Stimulated activated CD8-positive, alpha-beta memory T cell treated with anti-CD3 and anti-CD28 coated beads, Interleukin-7, amount 100 ng/mL, for 1 hour (primary cell): ENCODE measurements at places on chromosomes 7 and 10.

DNA sequence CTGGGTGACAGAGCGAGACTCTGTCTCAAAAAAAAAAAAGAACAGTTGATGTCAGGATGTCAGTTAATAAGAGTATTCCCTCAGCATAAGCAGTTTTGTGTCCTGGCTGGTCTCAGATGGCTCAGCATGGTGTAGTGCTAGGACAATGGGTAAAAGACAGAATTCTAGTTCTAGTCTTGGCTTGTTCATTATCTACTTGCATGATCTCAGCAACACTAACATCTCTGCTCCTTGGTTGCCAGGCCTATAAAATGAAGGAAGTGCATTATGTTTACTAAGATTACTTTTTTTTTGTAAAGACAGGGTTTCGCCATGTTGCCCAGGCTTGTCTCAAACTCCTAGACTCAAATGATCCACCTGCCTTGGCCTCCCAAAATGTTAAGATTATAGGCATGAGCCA is 84.3 kb upstream of the SP8 start:
- DNase-seq, result no peak

GRCh38 chr10:128377988-128378387 is 251.8 kb upstream of the MKI67 start:
- DNase-seq, result no peak

- DNase-seq, result no peak
Measured at GRCh38 chr10:24664991-24665390, 58.7 kb downstream of the ARHGAP21 start.

DNA sequence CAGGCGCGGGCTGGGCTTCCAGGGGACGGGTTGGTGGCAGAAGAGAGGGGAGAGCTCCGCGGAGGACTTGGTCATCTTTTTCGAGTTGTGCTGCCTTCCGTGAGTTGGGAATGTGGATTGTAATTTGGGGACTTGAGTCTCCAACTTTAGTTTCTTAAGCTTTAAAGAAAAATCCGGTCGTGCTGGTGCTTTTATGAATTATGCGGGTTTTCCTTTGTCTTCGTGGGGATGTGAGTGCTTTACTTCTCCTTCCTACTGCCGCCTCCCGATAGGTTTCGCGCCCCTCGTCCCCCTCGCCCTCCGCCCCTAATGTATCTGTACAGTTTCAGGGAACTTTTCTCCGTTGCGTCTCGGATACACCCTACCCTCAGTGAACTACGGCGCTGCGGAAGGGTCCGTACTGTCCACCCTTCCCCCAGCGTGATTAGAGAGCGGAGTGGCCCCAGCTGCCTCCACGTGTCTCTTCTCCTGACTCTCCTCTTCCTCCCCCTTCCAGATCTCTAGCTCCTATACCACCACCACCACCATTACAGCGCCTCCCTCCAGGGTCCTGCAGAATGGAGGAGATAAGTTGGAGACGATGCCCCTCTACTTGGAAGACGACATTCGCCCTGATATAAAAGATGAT is 649 bp downstream of the SCD start:
- no peak for DNase-seq

GRCh38 chr10:7170626-7171322 is 240.1 kb downstream of the SFMBT2 start:
- DNase-seq, result no peak

DNA sequence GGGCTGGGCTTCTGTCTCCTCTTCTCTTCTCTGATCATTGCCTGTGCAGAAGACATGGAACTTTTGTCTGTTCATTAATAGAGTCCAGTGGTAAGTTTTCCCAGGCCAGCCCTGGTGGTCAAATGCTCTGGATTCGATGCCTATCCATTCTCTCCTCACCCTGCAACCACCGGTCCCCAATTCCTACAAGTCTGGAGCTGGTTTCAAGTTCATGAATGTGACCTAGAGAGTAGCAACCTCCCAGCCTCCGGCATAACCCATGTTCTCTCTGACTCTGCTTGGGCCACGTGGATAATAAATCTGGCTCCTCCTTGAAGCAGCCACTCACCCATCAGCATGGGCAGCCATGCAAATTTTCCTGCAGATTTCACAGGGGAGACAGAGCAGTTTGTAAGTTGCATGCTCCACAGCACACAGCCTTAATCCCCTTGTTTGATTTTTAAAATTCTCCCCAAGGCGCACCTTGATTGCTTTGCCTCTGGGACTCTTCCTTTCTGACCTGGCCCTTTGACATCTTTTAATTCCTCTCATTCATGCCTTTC is 37.3 kb upstream of the PDZD8 start:
- DNase-seq, result no peak

DNA sequence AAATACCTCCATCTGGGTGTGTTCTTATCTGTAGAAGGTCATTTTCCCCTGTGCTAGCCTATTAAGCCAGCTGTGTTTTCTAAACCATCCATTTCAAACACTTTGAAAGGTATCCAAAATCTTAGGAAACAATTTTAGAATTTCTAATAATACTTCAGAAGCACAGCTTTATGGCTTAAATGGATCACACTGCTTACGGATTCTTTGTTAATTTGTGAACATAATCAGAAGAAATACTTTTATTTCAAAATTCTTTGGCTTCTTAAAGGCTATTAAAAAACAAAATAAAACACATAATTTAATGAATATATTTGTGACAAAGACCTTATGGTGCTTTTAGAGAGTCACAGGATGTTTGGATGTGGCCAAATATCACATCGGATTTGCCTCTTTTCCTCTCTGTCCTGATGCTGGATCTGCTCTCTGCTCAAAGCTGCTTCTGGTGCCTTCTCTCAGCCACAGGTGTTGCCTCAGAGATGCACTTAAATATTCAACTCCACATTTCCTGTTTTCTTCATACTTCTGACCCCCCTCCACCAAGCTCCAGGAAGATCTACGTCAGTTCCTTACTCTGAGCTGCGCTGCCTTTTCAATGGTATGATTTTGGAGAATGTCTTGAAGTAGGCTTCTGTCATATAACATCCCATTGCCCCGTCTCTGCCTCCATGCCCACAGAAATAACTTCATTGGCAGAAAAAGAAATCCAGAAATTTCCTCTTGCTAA is 230.6 kb downstream of the MLLT10 start:
- DNase-seq, result no peak

DNA sequence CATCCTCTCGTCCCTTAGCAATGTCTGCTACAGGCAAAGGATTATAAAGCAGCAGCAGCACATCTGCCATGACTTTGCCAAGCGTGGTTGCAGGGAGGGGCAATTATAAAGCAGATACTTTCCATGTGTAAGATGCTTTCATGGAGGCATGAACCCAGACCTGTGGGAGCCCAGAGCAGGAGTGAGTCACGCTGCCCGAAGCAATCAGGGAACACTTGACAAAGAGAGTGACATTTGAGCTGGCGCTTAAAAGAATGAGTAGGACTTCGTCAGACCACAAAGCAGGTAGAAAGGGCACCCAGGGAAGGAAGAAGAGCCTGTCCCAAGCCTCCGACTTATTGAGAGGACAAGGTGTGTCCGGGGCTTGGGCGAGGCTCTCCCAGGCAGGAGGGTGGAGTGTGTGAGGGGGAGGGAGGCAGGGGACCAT is 147.2 kb downstream of the MYOF start:
- DNase-seq, result no peak

- no peak for DNase-seq
Measured at GRCh38 chr7:47830015-47830414, 118.3 kb downstream of the PKD1L1 start.

- DNase-seq, result peak; percentile 63
Measured at GRCh38 chr7:130912862-130913638, 179.0 kb upstream of the KLF14 start.

GRCh38 chr10:35506741-35507140 is 98.4 kb upstream of the GJD4 start:
- no peak for DNase-seq

DNA sequence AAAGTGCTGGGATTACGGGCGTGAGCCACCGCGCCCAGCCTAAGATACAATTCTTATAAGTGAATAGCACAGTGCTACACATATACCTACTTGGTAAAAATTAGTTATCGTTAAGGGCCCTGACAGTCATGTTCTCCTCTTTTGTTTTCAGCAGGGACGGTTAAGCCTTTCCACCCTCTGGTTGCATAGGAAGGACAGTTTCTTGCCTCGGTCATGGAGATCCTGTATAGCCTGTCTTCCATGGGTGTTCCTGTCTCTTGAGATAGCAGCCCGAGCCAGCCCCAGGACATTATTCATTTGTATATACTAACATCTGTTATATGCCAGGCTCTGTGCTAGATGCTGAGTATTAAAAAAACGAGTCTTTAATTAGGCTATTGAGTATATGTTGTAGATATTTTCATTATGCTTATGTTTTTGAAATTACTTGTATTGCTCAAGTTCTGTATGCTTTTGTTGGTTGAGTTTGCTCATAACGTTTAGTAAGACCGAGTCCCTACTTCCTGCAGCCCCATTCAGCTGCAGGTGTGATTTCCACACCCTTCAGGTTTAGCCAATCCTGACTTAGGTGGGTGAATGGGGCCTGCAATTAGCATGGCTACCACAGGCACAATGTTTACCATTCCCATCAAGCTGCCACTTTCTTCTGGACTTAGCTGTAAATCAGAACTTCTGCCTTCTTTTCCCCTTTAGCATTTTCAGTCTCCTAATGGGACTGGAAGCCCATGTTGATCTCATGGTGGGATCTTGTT is 24.8 kb downstream of the CCSER2 start:
- DNase-seq, result no peak

GRCh38 chr7:22325671-22326070 is 31.3 kb downstream of the RAPGEF5 start:
- DNase-seq, result no peak

GRCh38 chr10:123027861-123028260 is 19.1 kb downstream of the ACADSB start:
- no peak for DNase-seq

- no peak for DNase-seq
Measured at GRCh38 chr10:45437587-45438465, 63.8 kb downstream of the ALOX5 start.

- DNase-seq, result no peak
Measured at GRCh38 chr10:30671026-30671616, 41.6 kb upstream of the LYZL2 start.

DNA sequence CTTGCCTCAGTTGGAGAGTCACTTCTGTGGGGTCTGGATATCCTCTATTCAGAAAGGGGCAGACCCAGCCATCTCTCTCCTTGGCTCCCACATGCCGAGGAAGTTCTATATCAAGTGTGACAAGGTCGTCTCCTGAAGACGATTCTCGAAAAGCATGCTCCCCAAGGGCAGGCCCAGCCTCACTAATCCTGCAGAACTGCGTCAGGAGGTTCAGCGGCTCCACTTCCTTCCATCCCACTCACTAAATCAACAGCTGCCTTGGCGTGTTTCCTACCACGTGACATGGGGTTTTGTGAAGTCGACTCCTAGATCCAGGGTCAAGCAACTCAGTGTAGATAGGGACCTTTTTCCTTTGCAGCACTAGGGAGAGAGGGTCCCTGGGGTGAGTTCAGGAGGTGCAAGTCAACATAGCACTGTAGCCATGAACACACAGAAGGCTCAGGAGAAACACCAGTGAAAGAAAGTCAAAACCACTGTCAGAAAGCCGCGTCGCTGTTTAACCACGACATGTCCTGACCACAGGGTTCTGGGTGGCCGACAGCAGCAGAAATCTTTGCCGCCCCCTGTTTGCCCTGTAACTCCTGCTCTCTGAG is 156.4 kb downstream of the PRPF18 start:
- no peak for DNase-seq

DNA sequence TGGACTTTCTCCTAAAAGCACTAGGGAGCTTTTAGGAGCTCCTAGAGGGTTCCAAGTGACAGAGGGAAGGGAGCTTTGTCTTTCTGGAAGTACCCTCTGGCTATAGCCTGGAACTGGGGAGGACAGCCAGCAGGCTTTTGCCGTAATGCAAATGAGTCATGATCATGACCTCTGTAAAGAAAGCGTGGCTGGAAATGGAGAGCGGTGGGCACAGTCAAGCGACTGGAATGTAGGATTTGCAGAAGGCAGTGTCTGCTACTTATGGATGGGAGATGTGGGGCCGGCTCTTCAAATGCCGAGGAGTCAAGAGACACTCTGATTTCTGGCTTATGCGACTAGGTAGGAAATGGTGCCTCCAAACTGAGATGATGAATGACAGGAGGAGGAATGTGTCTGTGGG is 34.6 kb upstream of the PLPP4 start:
- DNase-seq, result no peak

DNA sequence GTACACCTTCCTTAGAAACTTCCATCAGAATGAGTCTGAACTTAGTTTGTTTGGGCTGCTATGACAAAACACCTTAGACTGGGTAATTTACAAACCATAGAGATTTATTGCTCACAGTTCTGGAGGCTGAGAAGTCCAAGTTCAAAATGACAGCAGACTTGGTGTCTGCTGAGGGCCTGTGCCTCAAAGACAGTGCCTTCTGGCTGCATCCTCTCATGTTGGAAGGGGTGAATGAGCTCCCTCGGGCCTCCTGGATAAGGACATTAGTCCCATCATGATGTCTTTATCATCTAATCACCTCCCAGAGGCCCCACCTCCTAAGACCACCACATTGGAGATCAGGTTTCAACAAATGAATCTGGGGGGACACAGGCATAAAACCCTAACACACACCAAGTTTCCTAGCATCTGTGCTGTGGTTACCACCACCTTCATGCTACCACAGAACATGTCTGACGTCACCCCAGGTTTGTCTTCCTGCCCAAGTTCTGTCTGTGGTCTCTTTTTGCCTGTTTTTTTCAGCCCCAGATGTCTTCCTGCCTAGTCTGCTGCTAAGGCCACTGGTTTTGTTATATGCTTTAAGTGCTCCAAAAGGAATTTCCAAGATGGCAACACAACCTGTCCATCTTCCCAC is 150.9 kb upstream of the COBL start:
- DNase-seq, result no peak

GRCh38 chr7:128167791-128168666 is 73.0 kb upstream of the LEP start:
- DNase-seq, result no peak

DNA sequence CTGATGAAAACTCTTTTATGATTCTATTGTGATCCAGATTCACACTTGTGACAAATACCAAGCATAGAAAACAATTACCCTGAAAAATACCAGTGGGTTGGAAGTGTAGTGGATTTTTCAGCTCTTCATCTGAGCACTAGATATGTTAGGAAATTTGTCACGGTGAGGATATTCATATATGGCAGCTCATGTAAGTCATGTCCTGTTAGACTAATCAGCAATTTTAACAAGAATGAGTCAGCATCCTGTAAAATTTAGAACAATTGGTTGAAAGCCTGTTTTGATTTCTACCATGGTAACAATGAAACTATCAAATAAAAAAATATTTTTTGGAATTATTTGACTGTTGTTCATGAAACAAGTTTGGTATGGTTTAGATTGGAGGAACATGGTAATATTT is 334.3 kb downstream of the CACNA2D1 start:
- no peak for DNase-seq
